Frontal cortex (tissue), 4 donors: ENCODE measurements at places on chromosomes 7 and 10.
A peak's percentile ranks its signal among the peaks of the same experiment; 100 is the strongest.

DNA sequence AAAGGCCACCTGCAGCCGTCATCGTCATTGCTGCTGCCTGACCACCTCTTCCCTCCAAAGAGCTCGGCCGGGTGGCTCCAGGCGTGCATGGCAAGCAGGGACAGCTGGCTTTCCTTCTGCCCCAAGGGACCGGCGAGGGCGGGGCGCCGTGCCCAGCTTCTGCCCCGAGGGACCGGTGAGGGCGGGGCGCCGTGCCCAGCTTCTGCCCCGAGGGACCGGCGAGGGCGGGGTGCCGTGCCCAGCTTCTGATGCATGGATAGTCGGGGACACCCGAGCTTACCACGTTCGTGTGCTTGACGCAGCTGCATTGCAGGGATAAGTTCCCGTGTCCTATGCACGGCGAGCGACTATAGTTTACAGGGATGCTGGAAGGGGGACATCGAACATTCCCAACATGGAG lies 27.0 kb downstream of the CFAP46 start:
- no peak for DNase-seq

GRCh38 chr10:53638006-53638405 lies 865.4 kb upstream of the MBL2 start:
- DNase-seq = no peak

- DNase-seq = peak; percentile 61
Measured at GRCh38 chr10:30751678-30752331, 122.3 kb upstream of the LYZL2 start.

DNA sequence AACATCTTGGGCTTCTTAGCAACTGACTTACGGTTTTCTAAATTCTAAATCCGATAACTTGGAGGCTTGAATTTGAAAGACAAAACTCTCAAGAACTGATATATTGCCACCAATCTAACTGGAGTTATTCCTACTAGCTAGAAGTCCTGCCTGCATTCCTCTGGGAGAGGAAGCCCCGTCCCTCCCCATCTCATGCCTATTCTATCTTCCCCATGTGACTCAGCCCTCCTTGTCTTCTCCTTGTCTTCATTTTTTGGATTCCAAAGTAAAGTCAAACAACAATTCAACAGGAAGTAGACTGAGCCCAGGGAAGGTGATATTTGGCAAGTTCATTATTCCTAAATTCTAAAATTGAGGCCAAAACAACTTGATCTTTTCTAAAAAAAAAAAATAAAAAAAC lies 587.7 kb downstream of the KCNMA1 start:
- DNase-seq = no peak

- DNase-seq = no peak
Measured at GRCh38 chr7:30594048-30594539, 584 bp upstream of the GARS1 start.

GRCh38 chr7:12389089-12389700 lies 14.5 kb downstream of the VWDE start:
- no peak for DNase-seq

- DNase-seq = no peak
Measured at GRCh38 chr10:132684164-132684891, 101.6 kb downstream of the NKX6-2 start.

- DNase-seq = no peak
Measured at GRCh38 chr7:8582728-8583127, 149.3 kb downstream of the NXPH1 start.

GRCh38 chr7:31758755-31759154 lies 71.7 kb downstream of the PPP1R17 start:
- DNase-seq = no peak

DNA sequence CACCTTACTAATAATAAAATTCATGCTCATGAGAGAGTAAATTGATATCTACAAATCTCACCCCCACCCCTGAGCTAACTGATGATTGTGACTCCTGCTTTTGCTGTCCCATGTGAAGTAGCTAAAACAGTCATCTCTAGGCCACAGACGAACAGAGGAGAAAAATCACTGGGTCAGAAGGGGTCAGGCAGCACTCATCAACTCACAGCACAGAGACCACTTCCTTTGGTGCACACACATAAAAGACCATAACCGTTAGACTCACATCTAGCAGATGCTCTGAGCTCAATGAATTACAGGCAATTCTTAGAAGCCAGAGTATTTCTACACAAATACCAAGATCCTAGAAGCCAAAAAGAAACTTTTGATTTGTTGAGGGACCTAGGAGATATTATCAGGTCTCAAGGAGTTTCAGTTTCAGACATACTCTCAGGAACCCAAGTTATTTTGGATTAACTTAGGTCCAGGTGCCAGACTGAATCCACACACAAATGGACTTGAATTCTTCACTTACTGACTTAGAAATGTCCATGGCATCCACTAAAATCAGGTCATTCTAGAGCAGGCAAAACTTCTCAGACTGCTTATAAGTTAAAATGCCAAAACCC lies 65.0 kb upstream of the TES start:
- no peak for DNase-seq

- no peak for DNase-seq
Measured at GRCh38 chr10:123327450-123327849, 173.2 kb downstream of the BUB3 start.

- DNase-seq = no peak
Measured at GRCh38 chr10:8919280-8919679, 864.8 kb downstream of the GATA3 start.

- no peak for DNase-seq
Measured at GRCh38 chr7:157573244-157573643, 236.4 kb downstream of the DNAJB6 start.

- DNase-seq = no peak
Measured at GRCh38 chr7:50629238-50629901, 64.2 kb upstream of the DDC start.

- peak; percentile 82 for DNase-seq
Measured at GRCh38 chr7:44847509-44847919, 373 bp downstream of the H2AZ2 start.

DNA sequence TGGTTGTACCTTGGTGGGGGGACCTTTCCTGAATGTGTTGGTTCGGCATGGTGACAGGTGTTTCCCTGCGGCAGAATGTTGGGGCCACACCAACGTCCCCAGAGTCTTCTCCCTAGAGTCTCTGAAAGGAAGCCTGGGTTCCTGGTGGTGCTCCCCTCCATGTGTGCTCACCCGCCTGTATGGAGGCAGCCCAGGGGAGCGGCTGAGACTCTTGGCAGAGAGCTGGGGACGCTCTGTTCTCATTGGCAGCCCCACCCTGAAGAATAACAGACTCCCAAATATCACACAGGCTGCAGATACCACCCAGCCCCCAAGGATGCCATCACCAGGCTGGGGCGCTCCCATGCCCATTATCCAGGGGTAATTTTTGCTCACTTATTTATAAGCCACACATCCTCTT lies 34.8 kb downstream of the CHST12 start:
- no peak for DNase-seq

- no peak for DNase-seq
Measured at GRCh38 chr10:110457851-110458250, 39.9 kb upstream of the DUSP5 start.

DNA sequence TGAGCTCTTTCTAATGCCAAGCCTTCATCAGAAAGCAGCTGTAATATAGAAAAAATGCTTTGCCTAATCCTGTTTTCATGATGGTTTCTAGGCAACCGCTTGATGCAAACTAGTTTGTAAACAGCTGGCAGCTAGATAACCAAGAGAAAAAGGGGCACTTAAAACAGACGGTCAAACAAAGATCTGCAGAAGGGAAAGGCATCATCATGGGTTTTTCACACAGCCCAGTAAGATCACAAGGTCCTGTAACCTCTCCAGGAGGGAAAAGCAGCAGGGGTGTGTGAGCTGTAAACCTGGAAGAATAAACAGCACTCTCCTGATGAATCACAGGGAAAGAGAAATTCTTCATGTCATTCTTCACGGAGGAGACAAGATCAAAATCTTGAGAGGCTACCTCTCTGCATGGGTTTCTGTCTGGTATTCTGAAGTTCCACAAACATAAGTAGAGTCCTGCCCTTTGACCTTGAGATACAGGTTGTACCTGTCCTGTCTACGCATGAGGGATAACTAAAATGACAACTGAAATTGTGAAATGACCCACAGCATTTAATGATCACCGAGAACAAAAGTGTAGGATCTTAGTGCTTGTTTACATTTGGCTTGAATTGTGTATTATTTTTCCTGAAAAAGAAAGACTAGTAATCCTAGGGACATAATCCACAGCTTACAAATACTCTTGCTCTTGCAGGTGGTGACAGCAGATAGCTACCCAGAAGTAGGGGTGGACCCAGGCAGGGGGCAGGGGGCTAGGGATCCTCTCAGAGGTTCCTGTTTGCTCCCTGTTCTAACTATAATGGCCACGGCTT lies 48.0 kb downstream of the CREB3L2 start:
- no peak for DNase-seq

DNA sequence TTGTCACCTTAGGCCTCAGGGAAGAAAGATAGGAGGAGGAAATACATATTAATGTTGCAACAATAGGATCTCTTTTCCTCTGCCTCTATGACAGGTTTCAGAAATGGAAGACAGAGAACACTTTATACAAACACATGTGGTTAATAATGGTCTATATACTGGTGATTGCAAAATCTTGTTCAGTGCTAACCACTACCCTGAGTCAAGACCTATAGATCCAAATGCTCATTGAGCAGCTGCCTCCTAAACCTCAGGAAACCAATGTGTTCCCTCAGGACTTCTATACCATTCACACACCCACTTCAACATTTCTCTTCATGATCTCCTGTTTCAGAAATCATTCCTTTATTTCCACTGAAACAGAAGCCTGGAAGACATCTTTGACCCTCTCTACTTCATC lies 32.5 kb upstream of the VWDE start:
- DNase-seq = no peak

- no peak for DNase-seq
Measured at GRCh38 chr7:47726047-47726726, 144.3 kb upstream of the TNS3 start.

DNA sequence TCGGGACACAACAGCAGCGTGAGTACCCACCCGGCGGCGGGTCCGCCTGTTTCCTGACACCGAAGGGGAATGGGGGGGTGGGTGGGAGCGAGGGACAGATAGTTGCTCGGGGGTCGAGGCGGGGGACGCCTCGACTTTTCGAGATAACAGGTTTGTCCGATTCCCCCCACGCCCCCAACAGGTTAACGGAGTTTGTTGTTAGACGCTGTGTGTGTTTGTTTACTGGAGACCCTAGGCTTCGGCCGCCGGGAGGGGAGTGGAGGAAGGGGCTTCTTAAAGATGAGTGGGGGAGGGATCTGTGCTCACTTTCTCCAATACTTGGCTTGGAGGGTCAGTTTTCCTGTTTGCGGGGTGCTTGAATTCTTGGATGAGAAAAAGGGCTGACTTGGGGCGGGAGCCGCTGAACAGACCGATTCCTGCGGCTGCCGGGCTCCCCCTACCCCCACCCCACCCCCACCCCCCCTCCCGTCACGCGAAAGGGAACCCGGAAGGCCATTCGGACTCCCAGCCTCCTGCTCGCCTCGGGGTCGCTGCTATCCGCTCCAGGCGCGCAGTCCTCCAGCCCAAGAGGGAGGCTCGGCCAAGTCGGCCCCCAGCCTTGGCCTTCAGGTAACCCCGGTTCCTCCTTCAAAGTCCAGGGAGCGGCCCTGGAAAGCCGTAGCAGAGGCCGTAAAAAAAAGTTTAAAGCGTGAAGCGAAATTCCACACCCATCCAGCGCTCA lies 1.0 kb downstream of the SORCS3 start:
- no peak for DNase-seq

DNA sequence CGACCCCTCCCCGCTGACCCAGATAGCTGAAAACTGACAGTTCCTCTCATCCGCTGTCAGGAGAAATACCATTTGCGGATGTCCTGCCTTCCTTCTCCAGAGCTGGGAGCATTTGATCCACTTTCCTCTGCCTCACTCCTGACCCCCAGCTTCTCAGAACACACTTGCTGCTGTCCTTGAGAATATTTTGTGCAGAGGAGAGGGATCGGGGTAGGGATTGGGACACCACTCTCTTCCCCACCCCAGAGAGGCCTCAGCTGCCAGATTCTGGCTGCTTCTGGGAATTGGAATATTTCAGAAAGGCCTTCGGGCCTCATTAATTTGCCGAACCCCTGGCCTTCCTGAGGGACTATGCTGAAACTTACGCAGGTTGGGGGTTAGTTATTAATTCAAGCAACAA lies 97.0 kb downstream of the C10orf105 start:
- DNase-seq = no peak

GRCh38 chr7:23472046-23472445 lies 1.8 kb upstream of the IGF2BP3 start:
- no peak for DNase-seq

- DNase-seq = peak; percentile 52
Measured at GRCh38 chr7:75937958-75938786, 23.2 kb downstream of the POR start.

GRCh38 chr7:101020444-101020843 lies 563 bp downstream of the MUC17 start:
- no peak for DNase-seq

DNA sequence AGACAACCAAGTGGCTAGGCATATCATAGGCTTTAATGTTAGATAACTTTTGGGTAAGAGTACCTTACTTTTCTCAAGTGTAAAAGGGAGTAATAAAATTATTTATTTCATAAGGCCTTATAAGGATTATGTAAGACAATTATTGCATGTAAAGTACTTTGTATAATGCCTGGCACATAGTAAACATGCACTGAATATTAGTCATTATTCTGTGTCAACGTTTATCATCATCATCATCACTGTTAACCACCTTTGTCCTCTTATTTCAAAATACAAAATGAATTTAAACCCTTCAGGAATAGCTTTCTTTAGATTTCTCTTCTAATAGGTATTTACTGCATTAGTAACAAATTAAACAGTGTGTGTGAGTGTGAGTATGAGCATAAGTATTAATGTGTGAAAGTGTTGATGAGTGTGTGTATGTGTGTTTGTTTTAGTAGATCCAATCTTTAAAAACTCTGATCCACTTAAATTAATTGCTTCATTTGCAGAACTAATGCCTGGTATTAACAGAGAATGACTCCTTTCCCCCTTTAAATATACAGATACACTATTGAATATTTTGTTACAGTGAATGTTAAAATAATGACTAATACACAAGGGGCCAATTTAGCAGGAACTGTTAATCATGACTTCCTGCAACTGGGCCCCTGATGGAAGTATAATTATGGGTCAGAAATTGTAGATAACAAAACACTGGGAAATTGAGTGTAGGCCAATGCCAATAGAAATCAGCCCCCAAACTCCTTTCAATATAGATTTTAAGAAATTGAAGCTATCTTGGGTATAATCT lies 213.3 kb upstream of the FZD8 start:
- DNase-seq = no peak

- DNase-seq = no peak
Measured at GRCh38 chr10:110169586-110169985, 37.8 kb upstream of the MXI1 start.

GRCh38 chr10:79347894-79348639 lies 798 bp downstream of the PPIF start:
- DNase-seq = no peak

- no peak for DNase-seq
Measured at GRCh38 chr7:121163699-121164098, 165.1 kb upstream of the WNT16 start.

GRCh38 chr10:75007646-75008045 lies 103.8 kb upstream of the SAMD8 start:
- DNase-seq = no peak

GRCh38 chr7:68334636-68335272 lies 1263.5 kb upstream of the AUTS2 start:
- no peak for DNase-seq
